ENCODE measurements at places on chromosomes 5 and 9.

DNA sequence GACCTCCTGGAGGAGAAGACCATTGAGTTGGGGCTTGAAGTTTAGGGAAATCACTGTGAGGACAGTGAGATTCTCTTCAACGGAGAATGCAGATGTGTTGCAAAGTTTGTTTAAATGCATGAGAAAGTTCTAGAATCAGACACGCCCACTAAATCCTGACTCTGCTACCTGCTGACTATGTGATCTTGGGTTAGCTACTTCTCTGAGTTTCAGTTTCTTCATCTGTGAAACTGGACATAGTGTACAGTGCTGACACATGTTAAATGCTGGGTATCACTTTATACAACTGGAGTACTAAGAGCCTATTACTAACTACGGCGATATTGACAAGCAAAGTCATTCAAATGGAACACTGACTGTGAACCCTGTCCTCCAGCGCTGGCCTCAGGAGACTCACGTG, 255.5 kb downstream of the HSPA4 start:
- DNase-seq = no peak

- DNase-seq = peak; percentile 45
Measured at GRCh38 chr5:180209137-180209581, at the start of gene RASGEF1C. RASGEF1C (minus strand) TSS chr5:180209211; CDS start chr5:180138052, 71,159 bp downstream.

DNA sequence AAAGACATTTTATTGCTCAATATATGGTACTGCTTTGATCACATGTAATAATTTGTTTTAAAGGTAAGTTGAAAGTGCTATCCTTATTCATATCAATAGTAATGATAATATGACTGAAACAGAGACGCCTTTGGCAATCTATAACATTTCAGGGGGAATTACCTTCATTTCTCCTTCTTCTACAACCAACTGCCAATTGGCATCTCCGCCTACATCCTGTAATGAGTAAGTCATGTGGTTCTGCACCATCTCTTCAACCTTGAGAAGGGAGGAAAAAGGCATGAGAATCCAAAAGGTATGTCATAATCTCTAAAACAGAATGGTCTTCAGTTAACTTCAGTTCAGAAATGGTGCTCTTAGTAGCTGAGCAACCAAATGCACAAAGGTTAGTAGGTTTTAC, 52.4 kb downstream of the HMGCR start:
- no peak for DNase-seq

DNA sequence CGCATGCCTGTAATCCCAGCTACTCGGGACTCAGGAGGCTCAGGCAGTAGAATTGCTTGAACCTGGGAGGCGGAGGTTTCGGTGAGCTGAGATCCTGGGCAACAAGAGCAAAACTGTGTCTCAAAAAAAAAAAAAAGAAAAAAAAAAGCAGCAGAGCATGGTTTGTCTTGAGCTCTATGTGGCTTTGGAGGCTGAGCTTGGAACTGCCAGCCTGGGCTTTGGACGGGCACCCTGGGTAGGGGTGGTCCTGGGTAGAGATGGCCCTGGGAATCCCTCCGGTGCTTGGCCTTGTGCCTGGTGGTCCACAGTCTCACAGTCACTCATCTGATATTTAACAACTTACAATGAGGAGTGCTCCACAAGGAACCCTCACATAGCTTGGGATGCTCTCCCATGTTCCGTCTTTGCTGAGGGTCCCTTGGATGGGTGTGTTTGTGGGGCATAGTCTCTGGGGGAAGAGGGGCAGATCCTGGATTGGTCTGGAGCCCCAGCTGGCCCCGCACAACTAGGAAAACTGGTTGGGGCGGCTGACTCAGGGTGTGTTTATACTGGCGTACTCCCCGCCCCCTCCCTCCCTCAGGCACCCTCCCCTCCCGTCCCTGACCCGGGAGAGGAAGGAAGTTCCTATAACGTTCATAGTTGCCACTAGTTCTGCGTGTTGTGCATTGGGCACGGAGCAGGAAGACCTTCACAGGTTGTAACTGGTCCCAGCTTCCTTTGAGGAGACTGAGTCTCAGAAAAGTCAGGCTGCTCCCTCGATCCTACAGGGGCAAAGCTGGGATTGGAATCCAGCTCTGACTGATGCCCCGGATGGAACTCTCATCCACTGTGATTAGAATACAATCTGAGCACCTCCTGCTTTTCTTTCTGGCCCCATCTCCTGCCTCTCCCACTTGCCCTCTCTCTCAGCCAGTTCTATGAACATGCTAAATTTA, 11.2 kb downstream of the IER5L start:
- peak; percentile 88 for DNase-seq

DNA sequence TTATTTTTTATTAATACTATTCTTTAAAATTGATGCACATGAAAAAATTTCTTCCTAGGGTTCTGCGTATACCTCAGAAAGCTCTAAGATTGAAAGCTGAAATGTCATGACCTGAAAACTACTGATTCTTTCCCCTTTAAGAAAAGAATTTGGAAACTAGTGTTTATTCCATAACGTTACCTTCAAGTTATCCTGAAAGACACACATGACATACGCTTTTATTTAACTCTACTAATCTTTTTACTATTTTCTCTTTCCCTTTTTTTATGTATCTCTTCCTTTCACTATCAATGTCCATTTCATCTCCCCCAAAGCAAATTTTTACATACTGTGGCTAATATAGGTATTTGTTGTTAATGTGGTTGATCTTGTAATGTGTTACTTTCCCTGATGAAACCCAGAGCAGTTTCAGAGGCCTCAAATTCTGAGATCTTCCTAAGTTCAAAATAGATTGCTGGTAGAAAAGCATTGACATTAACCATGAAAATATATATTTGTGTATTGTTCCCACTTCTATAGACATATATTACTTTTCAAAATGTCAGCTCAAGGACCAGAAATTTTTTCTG, 7.4 kb downstream of the NIPBL start:
- DNase-seq = no peak

GRCh38 chr9:34134521-34134920, 8.0 kb upstream of the DCAF12 start:
- no peak for DNase-seq

DNA sequence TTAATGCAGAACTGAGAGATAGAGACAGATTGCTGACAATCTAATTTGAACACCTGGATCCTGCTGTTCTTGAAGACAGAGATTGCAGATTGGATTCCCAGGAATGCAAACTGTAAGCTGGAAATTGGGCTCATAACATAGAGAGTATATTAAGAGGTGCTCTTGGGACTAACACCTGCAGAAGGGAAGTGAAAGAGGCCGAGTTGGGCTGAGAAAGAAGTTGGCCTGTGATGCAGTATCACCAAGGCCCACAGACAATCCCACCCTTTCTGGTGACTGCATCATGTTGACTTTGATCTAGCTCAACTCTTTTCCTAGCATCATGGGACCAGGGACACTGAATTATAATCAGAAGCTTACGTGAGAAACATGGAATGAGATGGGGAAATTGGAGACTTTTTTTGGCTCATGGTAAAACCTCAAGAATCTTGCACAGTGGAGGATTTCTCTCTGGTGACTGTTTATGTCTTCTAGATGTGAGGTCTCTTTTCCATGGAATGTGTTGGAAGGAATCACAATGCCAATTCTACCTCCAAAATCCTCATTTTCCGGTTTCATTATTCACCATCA, 36.5 kb upstream of the NUDT12 start:
- DNase-seq = peak; percentile 42

DNA sequence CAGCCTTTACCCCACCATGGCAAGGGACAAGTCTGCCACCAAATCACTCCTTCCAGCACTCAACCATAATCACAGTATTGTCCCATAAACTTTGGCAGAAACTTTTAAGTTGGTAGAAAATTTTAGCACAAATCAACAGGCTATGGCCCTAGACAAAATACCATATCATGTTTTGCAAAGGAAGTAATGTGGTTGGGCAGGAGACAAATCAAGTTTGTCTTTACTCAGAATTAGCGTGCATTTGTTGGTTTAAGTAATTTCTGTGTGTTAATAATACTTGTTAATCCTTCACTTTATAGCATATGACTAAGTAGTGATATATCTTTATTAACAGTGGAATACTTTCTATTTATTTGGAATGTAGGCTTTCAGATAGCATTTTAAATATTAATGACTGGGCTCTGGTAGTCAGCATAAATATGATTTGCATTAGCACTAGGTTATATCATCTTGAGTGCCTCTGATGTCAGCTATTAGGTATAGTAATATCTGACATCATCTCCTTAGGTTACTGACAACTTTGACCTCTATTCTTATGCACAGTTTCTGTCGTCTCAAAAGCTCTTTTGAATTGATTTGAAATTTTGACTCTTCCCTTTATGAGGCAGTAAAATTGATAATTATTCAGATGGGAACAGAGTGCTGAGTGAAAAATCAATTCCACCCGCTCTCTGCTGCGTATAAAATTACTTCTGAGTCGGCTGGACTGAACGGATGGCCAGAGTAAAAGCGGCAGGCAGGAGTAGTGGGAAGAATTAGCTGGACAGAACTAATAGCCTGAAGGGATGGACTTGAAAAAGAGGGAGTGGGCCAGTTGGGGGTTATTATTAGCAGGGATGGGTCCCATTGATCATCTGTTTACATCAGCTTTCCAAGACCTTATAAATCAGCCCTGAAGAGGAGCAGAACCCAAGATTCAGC, 40.1 kb upstream of the TLX3 start:
- DNase-seq = no peak

DNA sequence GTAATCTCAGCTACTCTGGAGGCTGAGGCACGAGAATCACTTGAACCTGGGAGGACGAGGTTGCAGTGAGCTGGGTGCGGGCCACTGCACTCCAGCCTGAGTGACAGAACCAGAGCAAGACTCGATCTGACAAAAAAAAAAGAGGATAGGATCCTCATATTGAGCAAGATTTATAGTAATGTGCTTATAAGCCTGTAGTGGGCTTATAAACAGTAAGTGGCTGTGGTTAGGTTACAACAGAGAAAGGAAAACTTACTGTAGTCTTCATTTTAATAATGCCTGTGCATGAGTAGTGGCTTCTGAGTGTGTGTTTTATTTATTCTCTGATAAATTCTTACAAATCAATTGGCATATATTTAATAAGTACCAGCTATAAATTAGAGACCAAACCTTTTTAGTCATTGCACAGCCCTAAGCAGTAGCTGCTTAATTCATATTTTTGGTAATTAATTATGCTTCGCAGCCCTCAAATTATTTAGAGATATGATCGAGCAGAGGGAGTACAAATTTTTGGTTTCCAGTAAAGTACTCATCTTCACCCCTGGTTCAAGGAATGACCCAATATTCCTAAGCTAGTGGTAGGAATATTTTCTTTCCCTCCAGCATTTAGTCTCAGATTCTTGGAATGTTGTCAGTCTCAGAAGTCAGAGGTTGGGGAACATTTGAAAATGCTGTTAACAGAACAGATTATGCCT, 73.8 kb upstream of the KLF9 start:
- DNase-seq = no peak

DNA sequence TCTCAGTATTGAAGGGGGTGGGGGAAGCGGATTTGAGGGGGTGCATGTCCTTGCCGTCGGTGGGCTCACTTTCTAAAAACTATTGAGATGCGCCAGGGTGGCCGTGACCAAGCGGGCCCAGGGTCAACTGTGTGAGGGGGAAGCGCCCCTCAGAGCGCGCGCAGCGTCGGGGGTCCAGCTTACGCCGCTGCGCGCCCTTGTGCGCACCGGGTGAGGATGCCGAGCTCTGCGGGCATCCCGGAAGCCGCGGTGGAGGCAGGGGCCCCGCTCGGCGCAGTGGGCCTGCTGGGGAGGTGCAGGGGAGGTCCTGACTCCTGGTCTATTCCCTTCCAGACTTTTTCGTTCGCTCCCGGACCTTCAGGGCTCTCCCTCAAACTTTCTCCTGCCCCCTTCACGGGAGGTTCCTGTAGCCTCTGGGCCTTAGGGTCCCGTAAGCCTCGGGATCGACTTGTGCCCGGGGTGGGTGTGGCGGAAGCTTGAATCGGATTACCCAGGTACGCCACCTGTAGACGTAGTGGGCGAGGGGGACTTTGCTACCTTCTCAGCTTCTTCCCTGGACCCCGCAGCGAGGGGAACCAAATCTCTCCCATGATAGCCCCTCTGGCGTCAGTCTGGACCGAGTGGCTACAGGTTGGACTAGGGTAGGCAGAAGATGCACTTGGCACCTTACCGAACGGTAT, 2.5 kb upstream of the PRDM6 start:
- no peak for DNase-seq

Data from M059J (cell line).